Suppressor macrophage treated with lipopolysaccharide for 4 hours (primary cell): ENCODE measurements at places on chromosomes 16 and 17.

- DNase-seq = no peak
Observed at GRCh38 chr17:3669085-3669347, 404 bp downstream of the EMC6 start.

GRCh38 chr16:26614237-26614841 is 452.4 kb upstream of the C16orf82 start:
- no peak for DNase-seq

DNA sequence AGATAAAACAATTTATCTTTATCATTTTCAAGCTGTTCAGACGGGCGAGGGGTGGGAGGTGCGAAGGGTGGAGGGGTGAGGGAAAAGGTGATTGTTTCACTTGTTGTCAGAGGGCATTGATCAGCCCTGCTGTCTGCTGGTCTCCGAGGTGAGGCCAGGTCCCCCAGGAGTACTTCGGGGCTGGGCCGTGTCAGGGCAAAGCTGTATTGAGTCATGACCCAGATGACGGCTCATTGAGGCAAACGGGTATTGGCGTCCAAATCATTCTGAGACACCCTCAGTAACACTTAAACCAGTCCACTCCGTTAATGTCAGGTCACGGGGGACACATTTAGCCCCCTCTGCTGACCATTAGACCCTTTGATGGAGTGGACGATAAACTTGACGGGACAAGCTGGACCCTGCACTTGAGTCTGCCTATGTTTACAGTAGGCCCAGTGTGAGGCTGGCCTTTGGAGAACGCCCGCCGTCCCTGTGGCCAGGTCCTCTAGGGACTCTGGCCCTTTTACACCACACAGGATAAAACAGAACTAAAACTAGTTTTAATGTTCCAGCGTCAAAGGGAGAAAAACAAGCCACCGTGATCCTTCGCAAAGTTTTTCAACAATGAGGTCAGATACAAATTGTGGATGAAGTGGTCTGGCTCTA is 502.2 kb upstream of the ZFHX3 start:
- DNase-seq = no peak

- no peak for DNase-seq
Observed at GRCh38 chr16:1007284-1007850, 25.8 kb downstream of the SOX8 start.
